ENCODE measurements at places on chromosomes 13 and 19.

DNA sequence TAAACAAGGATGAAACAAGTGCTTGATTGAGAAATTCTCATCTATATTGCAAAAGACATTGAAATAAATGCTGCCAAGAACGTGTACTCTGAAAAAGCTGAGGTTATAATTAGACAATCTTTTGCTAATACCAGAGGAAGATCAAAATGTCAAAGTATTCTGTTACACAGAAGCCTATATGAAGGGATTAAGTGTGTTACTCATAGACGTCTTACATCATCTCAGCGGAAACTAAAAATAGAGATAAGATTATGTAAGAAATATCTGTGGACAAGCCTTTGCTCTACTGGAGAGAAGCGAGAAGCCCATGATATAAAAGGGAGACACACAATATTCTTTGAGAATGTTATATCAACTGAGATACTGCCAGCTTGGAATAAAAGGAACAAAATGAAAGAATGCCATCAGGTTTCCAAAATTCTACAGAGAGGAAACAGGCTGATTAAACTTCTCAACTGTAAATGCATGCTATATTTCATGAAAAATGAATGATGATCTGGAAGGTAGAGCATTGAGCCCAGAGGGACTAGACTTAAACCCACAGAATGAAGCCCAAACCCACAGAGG lies 699.0 kb downstream of the GPC5 start:
- no peak for DNase-seq

DNA sequence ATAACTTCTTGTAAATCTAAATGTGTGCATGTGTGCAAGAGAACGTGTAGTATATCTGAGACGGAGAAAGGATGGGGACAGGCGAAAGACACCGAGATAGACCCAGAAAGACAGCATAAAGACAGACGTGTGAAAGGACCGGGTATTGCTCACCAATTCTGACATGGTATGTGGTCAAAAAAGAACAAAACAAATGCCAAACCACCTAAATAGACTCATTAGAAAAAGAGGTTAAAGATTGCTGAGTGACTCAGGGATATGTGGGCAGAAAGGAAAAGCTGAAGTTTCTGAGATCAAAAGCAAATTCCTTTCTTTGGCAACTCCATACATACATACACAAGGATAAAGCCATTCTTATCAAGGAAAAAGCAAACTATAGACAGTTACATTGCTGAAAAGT lies 179.7 kb upstream of the TSC22D1 start:
- DNase-seq, result no peak

GRCh38 chr19:45161738-45162607 lies 1.2 kb upstream of the NKPD1 start:
- DNase-seq, result no peak

DNA sequence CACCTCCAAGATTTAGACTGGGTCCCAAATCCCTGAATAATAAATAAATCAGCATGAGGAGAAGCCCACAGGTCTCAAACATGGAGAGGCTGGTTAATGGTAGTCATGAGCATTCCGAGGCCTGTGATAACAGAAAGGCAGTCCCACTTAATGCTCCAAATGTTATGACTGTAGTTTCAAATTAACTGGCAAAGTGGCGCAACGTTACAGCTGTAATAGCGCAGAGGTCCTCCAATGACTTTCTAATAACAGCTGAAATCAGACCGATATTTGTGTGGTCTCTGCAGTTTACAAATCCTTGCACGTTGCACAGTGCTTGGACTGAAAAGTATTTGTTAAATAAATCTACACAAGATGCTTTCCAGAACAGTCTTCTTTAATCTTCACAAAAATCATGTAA lies 141.8 kb downstream of the ABCC4 start:
- DNase-seq, result no peak

GRCh38 chr13:46267166-46267565 lies 55.4 kb downstream of the LRRC63 start:
- no peak for DNase-seq

- no peak for DNase-seq
Observed at GRCh38 chr13:32986552-32986951, 29.7 kb upstream of the KL start.

Data from stimulated activated CD4-positive, alpha-beta T cell treated with anti-CD3 and anti-CD28 coated beads, TNF-alpha, amount 100 ng/mL, for 4 hours (primary cell).